ENCODE measurements at places on chromosomes 16 and 17.

- no peak for DNase-seq
Measured at GRCh38 chr17:32341141-32341856, 674 bp downstream of the C17orf75 start.

- no peak for DNase-seq
Measured at GRCh38 chr16:14240219-14240843, 169.2 kb downstream of the MRTFB start.

DNA sequence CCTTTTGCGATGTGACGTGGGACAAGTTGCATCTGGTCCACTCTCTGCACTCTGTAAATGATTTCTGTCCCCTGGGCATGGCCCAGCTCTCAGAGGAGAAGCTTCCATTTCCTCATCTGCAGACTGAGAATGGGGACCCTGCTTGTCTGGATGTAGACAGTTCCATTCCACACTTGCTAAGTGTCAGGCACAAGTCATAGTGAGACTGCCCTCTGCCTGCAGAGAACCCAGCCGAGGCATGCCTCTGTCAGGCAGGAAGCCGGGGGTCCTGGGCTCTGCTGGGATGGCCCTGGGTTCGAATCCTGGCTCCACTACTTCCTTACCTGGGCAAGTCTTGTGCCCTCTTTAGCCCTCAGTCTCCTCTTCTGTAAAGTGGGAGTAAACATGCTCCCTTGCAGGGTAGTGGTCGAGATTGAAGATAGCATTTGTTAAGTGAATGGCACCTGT, 4.1 kb downstream of the MAP2K3 start:
- no peak for DNase-seq

DNA sequence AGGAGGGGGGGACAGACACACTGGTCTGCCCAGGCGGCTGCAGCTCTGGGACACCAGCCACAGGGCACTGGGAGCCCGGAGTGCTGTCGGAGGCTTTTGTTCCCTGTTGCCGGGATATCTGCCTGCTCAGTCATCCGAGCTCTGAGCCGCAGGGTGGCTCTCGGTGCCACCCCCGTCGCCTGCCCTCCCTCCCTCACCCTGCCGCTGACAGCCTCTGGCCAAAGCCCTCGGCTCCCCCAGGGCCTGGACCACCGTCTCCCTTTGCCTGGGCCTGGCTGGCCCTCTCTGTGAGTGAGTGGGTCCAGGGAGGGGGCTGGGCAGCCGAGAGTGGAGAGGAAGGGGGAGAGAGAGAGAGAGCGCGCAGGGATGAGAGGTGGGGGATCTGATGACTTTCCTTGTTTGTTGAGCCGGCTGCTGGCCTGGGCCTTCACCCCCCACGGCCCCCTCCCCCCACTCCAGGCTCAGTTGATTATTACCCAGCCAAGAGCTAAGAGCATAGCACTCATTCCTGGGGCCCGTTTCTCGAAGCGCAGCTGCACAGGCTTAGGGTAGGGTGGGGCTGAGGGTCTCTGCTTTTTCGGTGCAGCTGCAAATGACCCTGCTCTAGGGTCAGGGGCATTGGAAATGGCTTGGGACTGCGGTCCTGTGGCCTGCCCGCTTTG, 2.7 kb downstream of the FOXJ1 start:
- DNase-seq: peak; percentile 47

- no peak for DNase-seq
Measured at GRCh38 chr16:9415545-9415944, 324.1 kb downstream of the HAPSTR1 start.

DNA sequence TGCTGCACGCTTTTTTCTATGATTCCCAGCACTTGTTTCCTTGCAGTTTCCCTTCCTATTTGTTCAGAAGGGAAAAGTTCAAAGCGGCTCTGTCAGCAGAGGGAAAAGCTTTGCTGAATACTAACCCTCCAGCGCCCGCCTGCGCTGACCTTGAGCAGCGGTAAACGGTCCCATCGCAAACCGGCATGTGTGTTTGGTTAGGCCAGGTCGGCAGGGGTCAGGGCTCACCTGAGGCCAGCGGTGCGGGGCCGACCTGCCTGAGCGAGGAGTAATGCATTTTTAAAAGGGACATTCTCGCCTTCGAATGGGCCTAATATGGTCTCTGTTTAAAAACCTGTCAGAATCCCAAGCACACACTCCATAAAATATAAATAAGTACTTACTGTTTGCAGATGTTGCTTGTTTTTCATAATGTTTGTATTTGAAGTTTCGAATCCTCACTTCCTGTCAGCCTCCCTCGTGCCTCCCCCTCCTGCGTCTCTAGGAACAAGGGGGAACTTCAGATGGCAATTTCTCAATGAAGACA, 110.1 kb downstream of the IRX3 start:
- DNase-seq: no peak

DNA sequence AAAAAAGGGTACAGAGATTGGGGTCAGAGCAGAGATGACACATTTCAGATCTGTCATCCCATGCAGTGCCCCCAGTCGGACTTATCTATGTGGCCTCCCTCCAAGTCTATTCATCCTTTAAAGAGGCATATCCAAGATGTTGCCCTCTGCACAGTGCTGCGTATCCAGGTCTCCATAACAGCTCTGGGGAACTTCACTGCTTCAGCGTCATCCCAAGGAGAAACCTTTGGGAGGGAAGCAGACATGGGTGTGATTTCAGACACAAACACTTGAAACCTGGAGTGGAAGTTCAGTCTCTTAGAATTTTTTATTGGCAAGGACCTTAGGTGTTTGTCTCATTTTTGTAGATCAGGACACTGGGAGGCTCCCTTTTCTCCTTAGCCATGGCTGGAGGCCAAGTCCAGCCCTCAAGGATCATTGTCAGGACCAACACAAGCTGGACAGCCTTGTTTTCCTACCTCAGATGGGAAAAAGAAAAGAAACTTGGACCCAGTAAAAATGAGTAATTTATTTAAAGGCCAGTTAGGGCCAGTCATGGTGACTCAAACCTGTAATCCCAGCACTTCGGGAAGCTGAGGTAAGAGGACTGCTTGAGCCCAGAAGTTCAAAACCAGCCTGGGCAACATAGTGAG, 23.9 kb upstream of the NLK start:
- no peak for DNase-seq

GRCh38 chr17:61414936-61415251, 15.3 kb downstream of the TBX2 start:
- no peak for DNase-seq

DNA sequence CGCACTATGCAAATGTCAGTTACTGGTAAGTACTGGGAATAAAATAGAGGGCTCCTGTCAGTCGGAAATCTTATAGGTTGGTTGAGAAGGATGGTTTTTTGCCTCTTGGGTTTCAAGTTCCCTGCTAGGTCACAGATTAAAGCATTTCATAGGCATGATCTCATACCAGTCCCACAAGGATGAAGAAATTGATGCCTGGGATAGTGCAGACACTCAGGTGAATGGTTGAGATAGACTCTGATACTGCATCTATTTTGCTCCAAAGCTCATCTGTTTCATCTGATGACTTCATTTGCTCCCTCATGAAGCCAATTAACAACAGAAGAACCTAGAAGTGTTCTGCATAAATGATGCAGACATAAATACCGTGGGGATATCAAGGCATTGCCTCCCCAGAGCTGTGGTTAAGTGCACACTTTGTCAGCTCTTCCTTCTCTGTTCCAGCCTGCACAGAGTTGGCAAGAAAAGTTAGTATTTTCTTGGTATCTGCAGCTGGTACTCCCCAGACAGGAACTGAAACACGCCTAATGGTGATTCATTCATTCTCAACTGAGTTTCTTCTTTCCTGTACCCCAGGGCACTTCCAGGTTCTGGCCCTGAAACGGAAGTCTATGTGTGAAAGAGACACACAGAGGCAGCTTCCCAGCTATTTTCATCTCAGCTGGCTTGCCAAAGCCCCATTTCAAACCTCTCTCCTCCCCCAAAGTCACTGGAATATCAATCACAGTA, 418.3 kb upstream of the SALL1 start:
- no peak for DNase-seq

- DNase-seq: no peak
Measured at GRCh38 chr17:7747635-7748071, 30.1 kb downstream of the DNAH2 start.

- DNase-seq: no peak
Measured at GRCh38 chr16:57803134-57803990, 1.1 kb upstream of the KIFC3 start.

DNA sequence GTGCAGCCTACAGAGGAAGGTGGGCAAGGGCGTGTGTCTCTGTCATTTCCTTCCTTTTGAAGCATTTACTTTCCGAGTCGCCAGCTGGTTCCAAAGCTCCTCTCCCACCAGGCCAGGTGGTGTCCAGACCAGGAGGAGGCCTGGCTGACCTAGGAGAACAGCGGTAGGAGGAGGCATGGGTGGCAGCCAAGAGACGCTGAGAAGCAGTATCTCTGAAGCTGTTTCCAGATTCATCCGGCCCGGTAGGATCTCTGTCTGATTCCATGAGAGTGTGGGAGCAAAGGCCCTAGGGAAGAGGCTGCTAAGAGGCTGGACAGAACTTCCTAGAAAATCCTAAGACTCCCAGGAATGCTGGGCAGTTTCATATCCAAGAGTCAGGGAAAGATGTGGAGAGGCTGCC, 20.3 kb downstream of the MEOX1 start:
- no peak for DNase-seq

- no peak for DNase-seq
Measured at GRCh38 chr16:79250502-79251098, 349.9 kb downstream of the MAF start.

GRCh38 chr17:50118076-50118827, 11.7 kb downstream of the SAMD14 start:
- no peak for DNase-seq

- no peak for DNase-seq
Measured at GRCh38 chr17:1566505-1567199, 4.1 kb upstream of the PITPNA start.

- no peak for DNase-seq
Measured at GRCh38 chr17:79844869-79845600, 5.8 kb upstream of the CBX4 start.

- DNase-seq: peak; percentile 58
Measured at GRCh38 chr17:59521465-59522126, 43.8 kb upstream of the DHX40 start.

GRCh38 chr17:3917391-3917931, 1.2 kb upstream of the P2RX1 start:
- no peak for DNase-seq

DNA sequence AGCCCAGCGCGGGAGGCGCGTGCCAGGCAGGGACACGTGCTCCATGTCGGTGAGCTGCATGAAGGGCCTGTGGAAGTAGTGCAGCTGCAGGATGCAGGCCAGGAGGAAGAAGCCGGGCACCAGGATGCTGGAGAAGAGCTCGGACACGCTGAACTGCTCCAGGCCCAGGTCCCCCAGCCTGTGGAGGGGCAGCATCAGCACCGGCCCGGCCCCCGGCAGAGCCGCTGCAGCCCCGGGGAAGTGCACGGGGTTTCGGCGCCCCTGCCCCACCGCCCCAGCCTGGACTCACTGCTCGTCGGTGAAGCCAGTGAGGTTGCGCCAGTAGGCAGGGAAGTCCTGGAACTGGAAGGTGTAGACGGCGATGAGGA, 28.0 kb downstream of the CTU2 start:
- no peak for DNase-seq

DNA sequence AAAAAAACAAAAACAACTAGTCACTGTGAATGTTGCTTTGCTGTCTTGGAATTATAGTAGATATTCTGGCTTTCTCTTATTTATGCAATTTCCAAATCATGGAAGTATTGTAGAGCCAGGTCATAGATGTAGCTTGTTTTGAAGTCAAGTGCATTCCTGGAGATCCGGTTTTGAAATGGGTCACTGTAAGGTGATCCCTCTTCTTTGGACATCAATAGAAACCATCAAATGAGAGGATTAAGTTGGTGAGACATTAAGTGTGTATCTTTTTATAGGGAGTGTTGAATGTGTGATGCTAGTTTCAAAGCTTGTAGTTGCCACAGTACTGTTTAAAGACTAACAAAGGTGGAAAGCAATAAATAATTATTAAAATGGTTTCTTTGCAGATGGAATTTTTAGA, 4.5 kb downstream of the PRKAR1A start:
- no peak for DNase-seq

- no peak for DNase-seq
Measured at GRCh38 chr17:72692676-72693075, 399.8 kb downstream of the SLC39A11 start.

DNA sequence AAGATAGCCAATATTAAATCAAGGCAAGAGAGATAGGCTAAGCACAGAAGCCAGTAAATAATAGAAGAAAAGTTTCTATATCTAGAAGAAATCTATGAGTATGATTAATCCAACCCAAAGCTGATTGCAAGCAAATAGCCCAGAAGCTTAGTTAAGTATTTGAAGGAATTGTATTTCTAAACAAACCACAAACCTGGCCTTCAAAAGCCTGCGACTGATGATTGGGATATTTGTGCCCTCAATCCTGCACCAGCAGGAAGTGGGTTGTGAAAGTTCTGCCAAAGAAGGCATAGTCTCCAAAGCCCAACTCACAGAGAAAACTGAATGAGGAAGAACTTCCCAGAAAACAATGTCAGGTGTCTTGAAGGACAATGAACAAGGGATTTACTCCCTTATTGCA, 114.5 kb upstream of the C17orf78 start:
- no peak for DNase-seq

- DNase-seq: no peak
Measured at GRCh38 chr16:715477-716199, 720 bp downstream of the METRN start.

DNA sequence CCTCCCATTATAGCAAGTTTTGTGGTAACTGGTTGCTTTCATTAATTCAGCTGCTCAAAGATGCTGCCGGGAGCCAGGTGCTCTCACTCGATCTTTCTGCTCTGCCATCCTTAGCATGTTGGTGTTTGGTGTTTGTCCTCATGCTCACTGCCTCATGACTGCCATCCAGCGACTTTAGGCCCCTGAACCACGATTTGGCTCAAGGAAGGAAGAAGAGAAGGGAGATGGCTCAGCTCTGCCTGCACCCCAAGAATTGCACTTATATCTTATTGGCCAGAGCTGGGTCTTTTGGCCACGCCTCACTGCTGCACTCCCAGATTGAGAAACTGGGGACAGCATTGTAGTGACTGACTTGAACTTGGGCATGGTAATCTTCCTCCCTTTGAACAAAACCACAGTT, 52.7 kb downstream of the ARSG start:
- no peak for DNase-seq

DNA sequence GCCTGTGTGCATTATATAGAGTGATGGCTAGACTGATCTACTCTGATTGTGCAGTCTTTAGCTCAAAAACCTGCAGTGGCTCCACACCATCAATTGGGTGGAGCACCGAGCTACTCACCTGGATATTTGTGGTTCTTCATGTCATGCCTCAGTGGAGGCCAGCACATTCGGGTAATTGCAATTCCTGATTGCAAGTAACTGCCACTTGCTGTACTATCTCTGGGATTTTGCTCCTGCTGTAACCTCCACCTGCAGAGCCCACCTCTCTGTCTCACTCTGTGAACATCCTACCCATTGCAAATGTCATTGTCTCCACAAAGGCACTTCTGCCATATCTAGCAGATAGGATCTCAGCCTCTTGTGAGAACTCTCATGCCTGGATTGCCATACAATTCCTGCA, 1.7 kb upstream of the CCL1 start:
- no peak for DNase-seq
